ENCODE measurements at places on chromosomes 4 and X. TPM values are rescaled to one million over a fixed set of nuclear protein-coding genes. Genes with fewer than 3 reads are reported as not detected.

GRCh38 chr4:40952217-40952616 lies 202.5 kb downstream of the NSUN7 start:
- DNase-seq, result no peak
- H3K27me3 ChIP-seq, result no peaks in the 10 kb centered on the region
- H3K4me1 ChIP-seq, result peaks cover 14% of the 10 kb centered on the region
- no peaks in the 10 kb centered on the region for H3K36me3 ChIP-seq
- no peak overlapping the region for H3K4me3 ChIP-seq
- H3K27ac ChIP-seq, result no peak overlapping the region

The OTUD5 gene
- 36.2 TPM for polyA plus RNA-seq

The GAGE12F gene
- polyA plus RNA-seq, result 7.7 TPM

DNA sequence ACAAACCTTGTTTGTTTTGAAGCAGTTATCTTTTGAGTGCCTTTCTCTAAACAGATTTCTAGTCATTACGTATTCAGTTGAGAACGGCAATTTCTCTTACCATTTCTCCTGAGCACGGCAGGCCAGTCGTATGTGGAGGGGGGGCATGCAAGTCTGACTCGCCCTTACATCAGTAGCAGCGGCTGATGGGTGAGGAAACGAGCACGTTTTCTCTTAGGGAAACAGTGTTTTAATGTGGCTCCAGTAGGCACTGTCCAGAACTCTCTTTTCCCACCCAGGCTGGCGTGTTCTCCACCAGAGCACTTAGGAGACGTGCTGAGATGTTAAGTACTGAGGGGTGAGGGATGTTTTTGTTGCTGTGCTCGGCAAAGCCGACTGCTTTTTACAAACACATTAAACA lies 240.5 kb downstream of the STIM2 start:
- H3K27ac ChIP-seq, result no peak overlapping the region
- DNase-seq, result no peak
- H3K4me3 ChIP-seq, result no peak overlapping the region
- no peaks in the 10 kb centered on the region for H3K27me3 ChIP-seq

DNA sequence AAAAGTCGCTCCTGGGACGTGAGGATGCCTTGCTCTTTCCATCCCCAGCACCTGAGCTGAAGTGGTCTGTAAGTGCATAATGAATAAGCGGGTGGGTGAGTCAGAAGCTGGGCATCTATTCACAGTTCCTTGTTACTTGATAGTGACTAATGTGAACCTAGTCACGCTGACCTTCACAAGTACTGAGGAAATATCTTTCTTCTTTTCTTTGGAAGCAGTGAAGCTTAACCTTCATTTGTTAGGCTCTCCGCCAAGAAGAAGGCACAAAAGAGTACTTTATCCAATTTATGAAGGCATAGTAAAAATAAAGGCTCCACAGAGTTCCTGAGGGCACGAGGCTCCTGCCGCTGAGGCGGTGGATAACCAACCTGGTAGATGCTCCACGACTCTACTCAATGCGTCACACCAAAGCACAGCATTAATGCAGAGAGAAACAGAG lies 475.7 kb upstream of the SLIT2 start:
- DNase-seq, result no peak
- no peak overlapping the region for H3K27ac ChIP-seq
- H3K4me3 ChIP-seq, result no peak overlapping the region
- no peaks in the 10 kb centered on the region for H3K36me3 ChIP-seq

The MAGIX gene
- 0.90 TPM for polyA plus RNA-seq

GRCh38 chr4:162804351-162804924 lies 362.3 kb downstream of the NAF1 start:
- H3K36me3 ChIP-seq, result no peaks in the 10 kb centered on the region
- H3K27ac ChIP-seq, result no peak overlapping the region
- no peak for DNase-seq
- H3K27me3 ChIP-seq, result no peaks in the 10 kb centered on the region
- H3K4me1 ChIP-seq, result no peaks in the 10 kb centered on the region

- DNase-seq, result no peak
- no peaks in the 10 kb centered on the region for H3K4me1 ChIP-seq
- no peak overlapping the region for H3K27ac ChIP-seq
Observed at GRCh38 chrX:150459196-150459595, 96.1 kb downstream of the MAMLD1 start.

The BEND2 gene
- 7.8 TPM for polyA plus RNA-seq

DNA sequence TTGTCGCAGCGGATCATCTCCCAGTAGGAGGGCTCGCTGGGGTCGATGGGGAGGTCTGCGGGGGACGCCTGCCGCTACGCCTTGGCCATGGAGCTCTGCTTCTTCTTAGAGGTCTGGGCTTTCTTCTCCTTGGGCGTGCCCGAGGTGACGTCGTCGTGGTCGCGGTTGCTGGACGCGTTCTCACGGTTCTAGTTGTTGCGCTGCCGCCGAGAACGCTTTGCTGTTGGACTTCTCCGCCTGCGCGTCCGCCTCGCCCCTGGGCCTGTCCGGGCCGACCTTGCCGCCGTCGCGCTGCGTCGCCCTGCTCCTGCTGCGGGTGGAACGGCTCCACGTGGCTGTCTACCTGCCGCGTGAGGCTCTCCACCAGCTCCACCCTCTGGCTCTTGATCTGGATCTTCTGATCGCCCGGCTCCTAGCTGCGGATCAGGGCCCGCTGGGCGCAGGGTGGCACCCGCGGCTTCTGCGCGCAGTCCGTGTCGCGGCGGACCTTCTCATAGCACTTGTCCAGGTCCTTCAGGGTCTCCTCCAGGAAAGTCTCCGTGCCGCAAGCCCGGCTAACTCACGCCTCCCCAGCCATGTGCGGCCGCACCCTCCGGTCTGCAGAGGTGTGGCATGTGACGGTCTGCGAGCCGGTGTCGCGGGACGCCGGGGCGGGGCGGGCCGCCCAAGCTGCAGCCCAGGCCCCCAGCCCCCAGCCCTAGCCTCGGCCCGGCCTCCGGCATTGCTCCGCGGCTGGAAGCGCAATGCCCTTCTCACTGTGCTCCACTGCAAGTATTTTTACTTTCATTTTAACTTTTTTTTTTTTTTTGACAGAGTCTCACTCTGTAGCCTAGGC lies 40.5 kb upstream of the OGT start:
- H3K27ac ChIP-seq, result peak overlapping the region; percentile 14
- peak; percentile 25 for DNase-seq
- peak overlapping the region; percentile 48 for H3K4me3 ChIP-seq
- H3K4me1 ChIP-seq, result no peaks in the 10 kb centered on the region
- no peaks in the 10 kb centered on the region for H3K27me3 ChIP-seq
- H3K36me3 ChIP-seq, result no peaks in the 10 kb centered on the region

The RGN gene
- 6.5 TPM for polyA plus RNA-seq

Data from testis (tissue), 5 donors.